ENCODE measurements at places on chromosomes 16 and 17.

- DNase-seq = no peak
These were observed 129.1 kb downstream of the AIPL1 start for GRCh38 chr17:6305613-6306360.

GRCh38 chr17:78458736-78459335, 80.4 kb downstream of the PGS1 start:
- no peak for DNase-seq

GRCh38 chr17:55225237-55225636, 39.5 kb upstream of the HLF start:
- no peak for DNase-seq

DNA sequence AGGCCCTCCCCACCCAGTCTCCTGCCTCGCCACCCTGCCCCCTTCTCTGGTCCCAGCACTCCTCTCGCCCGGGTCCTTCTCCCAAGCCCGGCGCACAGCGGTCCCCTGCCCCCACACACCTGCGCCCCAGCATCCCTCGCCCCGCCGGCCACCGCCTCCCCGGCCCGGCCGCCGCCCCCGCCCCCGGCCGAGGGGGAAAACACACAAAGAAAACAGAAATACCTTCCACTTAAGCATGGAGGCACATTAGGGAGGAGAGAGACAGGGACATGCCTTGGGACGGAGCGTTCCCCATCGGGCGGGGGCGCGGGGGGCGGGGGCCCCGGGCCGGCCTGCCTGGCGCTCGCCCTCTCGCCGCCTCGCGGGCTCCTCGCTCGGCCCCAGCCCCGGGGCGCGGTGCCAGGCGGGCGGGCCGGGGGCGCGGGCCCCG, 326 bp downstream of the SRCIN1 start:
- no peak for DNase-seq

DNA sequence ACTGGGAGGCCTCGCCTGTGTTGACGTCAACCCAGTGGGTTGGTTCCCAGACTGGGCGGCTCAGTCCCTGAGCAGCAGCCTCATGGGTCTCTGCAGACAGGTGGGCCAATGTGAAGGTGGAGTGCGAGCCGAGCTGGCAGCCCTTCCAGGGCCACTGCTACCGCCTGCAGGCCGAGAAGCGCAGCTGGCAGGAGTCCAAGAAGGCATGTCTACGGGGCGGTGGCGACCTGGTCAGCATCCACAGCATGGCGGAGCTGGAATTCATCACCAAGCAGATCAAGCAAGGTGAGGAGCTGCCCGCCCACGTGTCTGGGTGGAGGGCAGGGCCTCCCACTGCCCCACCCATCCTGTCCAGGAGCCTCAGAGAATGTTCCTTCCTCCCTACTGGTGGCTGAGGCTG, 44.1 kb downstream of the MRC2 start:
- DNase-seq = no peak

GRCh38 chr16:1158456-1159324, 5.8 kb downstream of the CACNA1H start:
- no peak for DNase-seq

- DNase-seq = no peak
These were observed 4.9 kb downstream of the RUNDC1 start for GRCh38 chr17:42985225-42985624.

DNA sequence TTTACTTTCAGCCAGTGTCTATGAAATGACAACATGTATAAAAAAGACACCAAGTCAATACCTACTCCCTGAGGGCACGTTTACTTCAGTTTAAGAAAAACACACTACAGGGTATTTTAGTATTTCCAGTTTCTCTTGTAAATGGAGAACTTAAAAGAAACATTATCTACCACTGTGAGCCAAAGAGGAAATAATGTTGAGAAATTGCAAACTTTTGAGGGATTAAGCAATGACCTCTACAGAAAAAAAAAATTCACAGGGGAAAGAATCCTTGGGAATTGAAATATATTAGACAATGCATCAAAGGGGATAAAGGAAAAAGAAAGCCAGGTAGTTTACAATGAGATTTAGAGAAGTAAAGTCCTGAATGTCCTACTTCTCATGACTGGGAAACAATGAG, 126.0 kb downstream of the KCNJ2 start:
- no peak for DNase-seq

DNA sequence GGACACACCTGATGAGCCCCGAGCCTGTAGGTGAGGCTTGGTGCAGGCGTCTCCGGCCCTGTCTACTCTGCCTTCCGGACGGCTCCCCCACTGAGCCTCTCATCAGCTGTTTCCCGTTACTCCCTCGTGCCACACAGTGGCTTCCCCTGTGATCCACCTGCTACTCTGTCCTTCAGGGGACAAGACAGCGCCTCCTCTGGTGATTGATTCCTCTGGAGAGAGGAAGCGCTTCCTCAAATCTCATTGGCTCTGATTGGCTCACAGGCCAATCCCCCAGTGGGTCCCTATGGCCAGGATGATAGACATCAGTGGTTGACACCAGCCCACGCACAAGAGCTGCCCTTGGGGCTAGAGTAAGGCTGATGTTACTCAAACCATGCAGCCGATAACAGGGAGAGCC, 24.0 kb downstream of the RNF213 start:
- DNase-seq = peak; percentile 20

- no peak for DNase-seq
These were observed at the start of gene GSDMA for GRCh38 chr17:39962642-39963220. Gene GSDMA, plus strand, starts transcription at chr17:39963004. Its CDS starts 2,684 bp downstream, at chr17:39965688.

DNA sequence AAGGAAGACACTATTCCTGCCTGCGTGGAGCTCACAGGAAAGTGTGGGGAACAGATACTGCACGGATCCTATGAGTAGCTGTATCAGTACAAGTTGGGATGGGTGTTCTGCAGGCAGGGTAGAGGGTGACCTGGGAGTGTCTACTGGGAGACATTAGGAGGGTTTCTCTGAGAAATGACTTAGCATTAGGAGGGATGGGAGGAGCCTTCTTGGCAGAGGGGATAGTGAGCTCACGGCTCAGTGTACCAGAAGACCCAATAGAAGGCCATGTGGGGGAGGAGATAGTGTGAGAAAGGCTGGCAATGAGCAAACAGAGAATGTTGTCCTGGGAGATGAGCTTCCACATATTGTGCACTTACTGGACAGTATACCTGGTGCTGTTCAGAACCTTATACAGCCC, 109.1 kb downstream of the MSI2 start:
- DNase-seq = no peak

- DNase-seq = no peak
These were observed 14.6 kb downstream of the CCDC57 start for GRCh38 chr17:82198092-82198491.

DNA sequence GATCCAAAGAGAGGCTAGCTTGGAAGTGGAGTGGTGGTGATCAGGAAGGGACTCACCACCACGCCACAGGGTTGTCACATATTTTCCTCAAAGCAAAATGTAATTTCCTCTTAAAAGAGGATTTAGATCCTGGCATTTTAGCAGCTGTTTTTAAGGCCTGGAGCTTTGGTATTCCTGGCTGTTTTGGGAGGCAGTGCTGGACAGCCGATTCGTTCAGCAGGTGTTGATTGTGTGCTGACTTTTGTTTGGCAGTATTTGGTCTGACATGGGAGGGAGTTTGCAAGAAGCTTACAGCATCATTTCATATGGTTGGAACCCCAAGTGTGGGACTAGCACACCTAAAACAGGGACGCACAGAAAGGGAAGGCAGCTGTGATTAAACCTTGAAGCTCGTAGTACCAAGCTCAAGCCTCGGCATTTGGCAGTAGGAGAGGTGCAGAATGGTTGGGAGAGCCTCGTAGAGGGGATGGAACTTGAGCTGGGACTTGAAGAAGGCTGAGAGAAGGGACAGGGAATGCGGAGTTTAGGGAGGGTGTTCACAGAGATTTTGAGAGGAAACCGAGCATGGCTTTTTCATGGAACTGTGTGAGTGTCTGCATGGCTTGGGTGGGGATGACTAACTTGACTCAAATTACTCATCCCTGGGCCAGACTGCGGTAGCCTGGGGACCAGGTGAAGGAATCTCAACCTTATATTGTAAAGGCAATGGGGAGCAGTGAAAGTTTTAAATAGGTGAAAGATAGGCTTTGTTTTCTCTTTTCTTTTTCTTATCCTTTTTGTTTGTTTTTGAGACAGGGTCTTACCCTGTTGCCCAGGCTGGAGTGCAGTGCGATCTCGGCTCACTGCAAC, 52.3 kb downstream of the RPTOR start:
- no peak for DNase-seq

GRCh38 chr17:31096106-31096436, 1.3 kb downstream of the NF1 start:
- DNase-seq = no peak

DNA sequence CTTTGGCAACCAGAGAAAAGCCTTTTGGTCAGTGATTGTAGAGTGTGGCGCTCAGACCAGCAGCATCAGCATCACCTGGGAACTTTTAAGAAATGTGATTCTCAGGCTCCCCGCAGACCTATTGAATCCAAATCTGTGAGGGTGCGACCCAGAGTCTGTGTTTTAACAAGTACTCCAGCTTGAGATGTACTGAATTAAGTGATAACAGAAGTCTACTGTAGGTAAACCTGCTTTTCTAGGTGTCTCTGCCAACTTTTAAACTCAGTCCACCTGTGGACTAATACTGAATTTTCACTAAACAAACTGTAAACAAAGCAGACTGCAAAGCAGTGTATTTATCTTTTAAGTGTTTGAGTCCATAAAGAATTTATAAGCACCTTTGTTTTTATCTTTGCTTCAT, 43.6 kb downstream of the NUP93 start:
- no peak for DNase-seq

GRCh38 chr16:19781226-19781625, 63.2 kb downstream of the IQCK start:
- no peak for DNase-seq

DNA sequence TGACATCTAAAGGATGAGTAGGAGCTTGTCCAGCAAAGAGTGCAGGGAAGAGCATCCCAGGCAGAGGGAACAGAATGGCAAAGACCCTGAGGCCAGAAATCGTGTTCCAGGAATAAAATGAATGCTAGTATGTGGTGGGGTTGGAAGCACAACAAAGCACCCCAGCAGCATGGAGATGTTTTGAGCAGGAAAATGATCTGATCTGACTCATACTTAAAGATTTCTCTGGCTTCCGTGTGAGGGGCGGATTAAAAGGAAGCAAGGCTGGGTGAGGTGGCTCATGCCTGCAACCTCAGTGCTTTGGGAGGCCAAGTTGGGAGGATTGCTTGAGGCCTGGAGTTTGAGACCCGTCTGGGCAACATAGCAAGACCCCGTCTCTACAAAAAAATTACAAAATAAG, 2.3 kb downstream of the SLC5A11 start:
- DNase-seq = no peak

- DNase-seq = no peak
These were observed 27.1 kb upstream of the SSTR5 start for GRCh38 chr16:1045310-1045992.

- DNase-seq = no peak
These were observed 35.2 kb downstream of the N4BP1 start for GRCh38 chr16:48574766-48575165.

GRCh38 chr16:17323171-17323570, 147.6 kb downstream of the XYLT1 start:
- no peak for DNase-seq

GRCh38 chr17:1362964-1363363, 37.1 kb downstream of the YWHAE start:
- no peak for DNase-seq

DNA sequence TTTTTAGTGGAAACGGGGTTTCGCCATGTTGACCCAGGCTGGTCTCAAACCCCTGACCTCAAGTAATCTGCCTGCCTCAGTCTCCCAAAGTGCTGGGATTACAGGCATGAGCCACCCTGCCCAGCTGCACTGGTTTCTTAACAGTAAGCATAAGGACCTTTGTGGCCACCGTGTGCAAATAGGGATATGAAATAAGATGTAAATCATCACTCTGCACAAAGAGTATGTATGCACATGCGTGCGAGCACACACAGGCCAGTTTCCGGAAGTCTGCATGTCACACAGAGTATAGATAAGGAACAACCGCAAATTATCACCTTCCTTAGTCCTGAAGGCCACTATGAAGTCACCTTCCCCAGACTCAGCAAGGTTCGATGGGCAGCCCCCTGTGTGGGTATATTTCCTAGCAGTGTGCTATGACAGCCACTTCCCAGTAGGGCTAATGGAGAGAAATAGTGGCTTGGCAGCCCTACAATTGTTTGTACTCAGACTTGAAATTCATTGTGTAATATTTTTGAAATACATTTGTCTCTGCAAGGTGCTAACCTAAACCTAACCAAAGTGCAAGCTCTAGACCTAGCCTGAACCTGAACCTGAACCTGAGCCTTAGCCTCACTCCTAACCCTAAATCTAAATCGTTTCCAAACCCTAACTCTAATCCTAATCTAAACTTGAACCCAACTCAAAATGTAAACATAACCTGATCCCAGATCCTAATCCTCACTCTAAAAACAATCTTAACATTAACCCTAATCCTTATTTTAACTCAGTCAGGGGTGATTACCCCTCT, 48.4 kb upstream of the SKAP1 start:
- no peak for DNase-seq

GRCh38 chr17:61232871-61233270, 166.8 kb upstream of the TBX2 start:
- no peak for DNase-seq

GRCh38 chr16:88458039-88458772, 5.1 kb downstream of the ZFPM1 start:
- DNase-seq = no peak

DNA sequence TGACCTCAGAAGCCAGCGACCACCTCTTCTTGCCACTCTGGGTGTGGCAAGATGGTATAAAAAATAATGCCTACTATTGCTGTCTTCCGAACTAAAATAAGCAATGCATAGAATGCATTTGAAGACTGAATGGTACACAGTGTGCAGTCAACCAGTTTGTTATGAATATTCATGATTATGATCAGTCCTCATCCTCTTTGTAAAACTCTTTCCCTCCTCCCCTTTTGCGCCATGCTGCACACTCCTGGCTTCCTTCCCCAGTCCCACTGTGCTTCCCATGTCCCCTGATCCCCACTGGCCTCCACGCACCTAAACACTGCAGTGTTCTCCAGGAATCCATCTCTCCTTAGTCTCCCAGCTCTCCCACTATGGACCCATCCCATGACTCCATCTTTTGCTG, 348.0 kb downstream of the SOX9 start:
- DNase-seq = no peak

Measured in T-helper 1 cell (primary cell).